ENCODE measurements at places on chromosomes 6 and 20.

GRCh38 chr6:29593199-29593855 is 8.4 kb downstream of the OR2H2 start:
- DNase-seq: no peak

DNA sequence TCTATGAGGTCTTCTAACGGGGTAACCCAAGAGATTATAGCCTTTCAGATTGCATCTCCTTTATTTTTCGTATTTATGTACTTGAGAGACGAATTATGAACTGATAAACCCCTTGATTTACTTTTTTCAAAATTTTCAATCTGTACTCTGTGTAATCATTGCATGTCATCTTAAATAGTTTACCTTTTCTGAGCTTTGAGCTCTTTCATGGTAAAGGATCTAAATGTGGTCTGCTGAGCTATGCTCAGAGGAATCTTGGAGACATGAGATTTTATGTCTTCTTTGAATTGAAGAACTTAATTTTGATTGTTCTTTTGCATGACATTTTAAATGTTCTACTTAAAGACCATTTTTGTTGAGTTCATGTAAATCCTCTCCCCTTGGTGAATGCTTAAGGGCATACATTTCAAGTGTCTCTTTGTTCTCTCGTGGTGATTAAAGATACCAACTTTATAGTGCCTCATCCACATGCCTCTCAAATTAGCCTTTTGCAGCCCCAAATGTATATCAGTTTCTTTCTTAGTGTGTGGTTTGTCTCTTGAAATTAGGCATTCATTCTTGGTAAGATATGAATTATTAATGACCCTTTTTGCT is 116.3 kb upstream of the SCGN start:
- no peak for DNase-seq

GRCh38 chr6:105220186-105220585 is 40.4 kb upstream of the POPDC3 start:
- no peak for DNase-seq

- no peak for DNase-seq
Measured at GRCh38 chr20:59051666-59052185, 9.1 kb upstream of the PRELID3B start.

DNA sequence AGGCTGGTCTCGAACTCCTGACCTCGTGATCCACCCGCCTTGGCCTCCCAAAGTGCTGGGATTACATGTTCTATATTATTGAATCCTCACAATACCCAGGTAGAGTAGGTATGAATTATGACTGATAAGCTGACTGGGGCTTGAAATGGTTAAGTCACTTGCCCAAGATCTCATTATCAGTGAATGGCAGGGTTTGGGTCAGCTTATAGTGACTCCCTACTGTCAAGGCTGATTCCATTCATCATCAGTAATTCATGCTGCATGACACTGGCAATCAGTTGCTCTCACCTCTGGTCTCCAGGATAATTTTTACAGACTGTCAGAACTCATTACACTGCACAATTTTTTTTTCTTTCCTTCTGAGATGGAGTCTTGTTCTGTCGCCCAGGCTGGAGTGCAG is 127.6 kb downstream of the KIF13A start:
- DNase-seq: no peak

DNA sequence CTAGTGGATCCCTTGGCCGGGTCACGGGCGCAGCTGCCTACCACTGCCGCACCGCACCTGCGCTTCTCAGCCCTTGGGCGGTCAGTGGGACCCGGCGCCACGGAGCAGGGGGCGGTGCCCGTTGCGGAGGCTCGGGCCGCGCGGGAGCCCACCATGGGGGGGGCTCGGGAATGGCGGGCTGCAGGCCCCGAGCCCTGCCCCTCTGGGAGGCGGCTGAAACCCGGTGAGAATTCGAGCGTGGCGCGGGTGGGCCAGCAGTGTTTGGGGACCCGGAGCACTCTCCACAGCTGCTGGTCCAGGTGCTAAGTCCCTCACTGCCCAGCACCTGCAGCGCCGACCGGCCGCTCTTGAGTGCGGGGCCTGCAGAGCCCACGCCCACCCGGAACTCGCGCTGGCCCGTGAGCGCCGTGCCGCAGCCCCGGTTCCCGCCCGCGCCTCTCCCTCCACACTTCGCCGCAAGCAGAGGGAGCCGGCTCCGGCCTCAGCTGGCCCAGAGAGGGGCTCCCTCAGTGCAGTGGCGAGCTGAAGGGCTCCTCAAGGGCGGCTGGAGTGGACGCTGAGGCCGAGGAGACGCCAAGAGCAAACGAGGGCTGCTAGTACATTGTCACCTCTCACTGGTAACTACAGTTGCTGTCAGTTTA is 120.5 kb upstream of the TMEM170B start:
- DNase-seq: no peak

DNA sequence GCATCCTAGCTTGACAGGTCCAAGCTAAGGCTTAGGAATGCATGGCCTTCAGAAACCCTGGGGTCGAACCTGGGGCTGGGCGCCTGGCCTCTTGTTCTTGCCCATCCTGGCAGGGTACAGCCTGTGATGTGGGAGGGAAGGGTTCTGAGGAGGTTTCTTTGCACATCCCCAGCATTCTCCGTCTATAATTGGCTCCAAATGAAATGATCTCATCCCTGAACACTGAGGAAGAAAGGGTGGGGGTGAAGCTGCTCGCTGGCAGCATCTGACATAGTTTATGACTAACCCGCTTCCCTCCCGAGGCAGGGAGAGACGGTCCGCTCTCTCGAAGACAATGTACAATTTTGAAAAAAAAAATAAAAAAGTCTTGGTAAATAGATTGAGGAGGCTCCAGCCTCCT is 67.1 kb upstream of the ZNFX1 start:
- DNase-seq: no peak
